Natural killer cell treated with Interleukin-12 subunit alpha and Interleukin-12 subunit beta and Interleukin-15 and Interleukin-18, amount 100 ng/mL, for 72 hours (primary cell): ENCODE measurements at places on chromosomes 4 and X.

GRCh38 chr4:54231419-54231767 is 2.3 kb downstream of the PDGFRA start:
- no peak for DNase-seq

GRCh38 chr4:135515295-135515694 is 1313.7 kb upstream of the PABPC4L start:
- no peak for DNase-seq

DNA sequence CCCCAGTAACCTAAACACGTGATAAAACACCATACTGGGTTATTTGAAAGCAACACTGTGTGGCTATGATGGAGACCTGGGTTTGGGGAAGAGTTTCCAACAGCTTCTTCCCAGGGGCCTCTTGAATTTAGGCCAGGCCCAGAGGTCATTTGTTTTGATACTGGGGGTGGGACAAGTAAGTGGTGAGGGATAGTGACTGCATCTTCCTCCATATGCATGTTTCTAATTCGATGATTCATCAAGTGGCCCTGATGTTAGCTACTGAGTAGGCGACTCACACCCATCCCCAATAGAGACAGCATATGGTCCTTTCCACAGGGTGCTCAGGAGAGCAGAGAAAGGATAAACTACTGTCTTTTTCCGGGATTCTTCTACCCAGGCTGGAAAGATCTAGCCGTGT is 2.7 kb downstream of the NDP start:
- DNase-seq: no peak

- DNase-seq: no peak
These were observed 8.1 kb downstream of the POU4F2 start for GRCh38 chr4:146646593-146647325.

- no peak for DNase-seq
These were observed 1393.4 kb upstream of the PCDH7 start for GRCh38 chr4:29326816-29327215.

DNA sequence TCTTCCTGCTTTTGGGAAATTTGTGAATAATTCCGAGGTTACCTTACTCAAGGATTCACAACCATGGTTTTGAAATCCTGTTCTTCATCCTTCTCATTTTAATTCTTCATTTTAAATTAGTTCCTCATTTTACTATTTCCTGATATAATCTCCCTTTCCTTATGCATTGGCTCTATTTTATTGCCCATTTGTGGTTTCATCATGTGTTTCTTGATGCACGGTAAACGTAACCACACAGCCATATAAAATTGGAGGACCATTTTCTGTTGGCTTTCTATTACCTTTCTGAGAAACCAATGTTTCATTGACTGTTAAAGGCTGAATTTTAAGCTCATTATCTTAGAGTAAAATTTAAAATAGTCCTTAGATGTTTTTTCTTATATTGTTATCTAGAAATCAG is 100.3 kb upstream of the NDST4 start:
- DNase-seq: no peak

DNA sequence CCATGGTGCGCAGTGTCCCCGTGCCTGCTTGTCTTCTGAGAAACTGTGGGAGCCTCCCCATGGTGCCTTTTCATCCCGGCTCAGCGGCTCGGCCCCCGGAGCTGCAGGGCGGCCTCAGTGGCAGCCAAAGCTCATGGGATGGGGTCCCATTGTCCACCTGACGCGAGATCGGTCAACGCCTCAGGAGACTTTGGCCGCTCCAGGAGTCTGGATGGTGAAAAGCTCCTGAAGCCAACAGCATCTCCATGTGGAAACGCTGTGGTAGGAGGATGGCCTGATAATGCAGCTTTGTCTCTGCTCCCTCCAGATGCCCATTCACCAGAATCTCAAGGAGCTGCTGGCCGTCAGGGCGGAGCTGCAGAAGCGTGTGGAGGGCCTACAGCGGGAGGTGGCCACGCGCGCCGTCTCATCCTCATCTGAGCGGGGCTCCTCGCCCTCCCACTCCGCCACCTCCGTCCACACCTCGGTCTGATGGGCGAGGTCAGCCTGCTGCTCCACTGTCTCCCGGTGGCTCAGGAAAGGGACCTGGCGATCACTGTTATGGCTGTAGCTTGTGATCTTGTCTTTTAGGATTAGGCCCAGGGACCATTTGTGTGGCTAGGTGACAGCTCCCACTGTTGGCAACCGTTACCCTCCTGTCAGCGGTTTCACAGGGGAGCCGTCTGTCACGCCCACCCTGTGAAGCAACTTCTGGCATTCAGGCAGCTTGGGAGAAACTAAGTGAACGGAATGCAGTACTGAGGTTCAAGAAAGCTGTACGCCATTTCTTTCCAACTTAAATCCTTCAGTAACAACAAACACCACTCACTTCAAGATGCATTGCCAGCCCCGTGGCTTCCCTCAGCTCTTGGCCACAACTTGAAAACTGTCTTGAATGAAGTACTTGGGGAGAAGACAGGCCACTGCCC is 69.3 kb downstream of the MTMR1 start:
- no peak for DNase-seq

- no peak for DNase-seq
These were observed 13.4 kb upstream of the RNF175 start for GRCh38 chr4:153773236-153773690.

DNA sequence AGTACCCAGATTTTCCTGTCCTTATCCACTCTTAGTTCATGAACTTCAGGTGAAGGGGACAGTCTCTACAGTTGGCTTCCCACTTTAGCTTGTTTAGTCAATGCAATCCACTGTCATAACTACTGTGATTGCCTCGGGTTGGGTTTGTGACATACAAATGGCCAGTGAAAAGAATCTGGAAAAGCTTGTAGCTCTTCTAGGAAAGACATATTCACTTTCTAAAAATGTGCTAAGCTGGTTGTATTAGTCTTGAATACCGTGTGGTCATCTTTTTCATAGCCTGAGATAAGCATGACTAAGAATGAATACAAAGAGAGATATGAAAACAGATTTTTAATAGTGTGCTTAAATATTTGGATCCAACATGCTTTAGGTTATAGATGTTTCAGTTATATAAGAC is 1443.5 kb upstream of the IGFBP7 start:
- DNase-seq: no peak

DNA sequence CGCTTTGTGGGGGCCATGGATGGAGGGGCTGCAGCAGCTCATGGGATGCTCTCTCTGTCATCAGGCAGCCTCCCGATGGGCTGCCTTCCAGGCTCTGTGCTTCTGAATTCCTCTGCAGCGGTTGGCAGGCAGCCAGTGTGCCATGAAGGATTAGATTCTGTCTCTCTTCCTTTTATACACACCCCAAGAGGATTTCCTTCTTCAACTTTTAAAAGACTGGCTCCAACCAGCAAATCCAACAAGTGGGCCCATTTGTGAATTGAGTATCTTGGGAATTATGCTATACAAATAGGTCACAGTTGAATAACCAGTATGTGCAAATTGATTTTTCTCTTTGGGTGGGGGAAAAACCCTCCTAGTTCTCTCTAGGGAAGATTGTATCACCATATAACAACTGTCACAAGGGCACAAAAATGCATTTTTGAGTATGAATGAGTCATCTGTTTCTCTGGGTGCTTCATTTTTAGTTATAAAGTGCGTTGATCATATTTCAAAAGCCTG is 96.8 kb upstream of the FAT1 start:
- DNase-seq: no peak

- DNase-seq: no peak
These were observed 35.4 kb upstream of the CDKL5 start for GRCh38 chrX:18389966-18390365.

- DNase-seq: no peak
These were observed 48.0 kb upstream of the GRXCR1 start for GRCh38 chr4:42844422-42845070.

DNA sequence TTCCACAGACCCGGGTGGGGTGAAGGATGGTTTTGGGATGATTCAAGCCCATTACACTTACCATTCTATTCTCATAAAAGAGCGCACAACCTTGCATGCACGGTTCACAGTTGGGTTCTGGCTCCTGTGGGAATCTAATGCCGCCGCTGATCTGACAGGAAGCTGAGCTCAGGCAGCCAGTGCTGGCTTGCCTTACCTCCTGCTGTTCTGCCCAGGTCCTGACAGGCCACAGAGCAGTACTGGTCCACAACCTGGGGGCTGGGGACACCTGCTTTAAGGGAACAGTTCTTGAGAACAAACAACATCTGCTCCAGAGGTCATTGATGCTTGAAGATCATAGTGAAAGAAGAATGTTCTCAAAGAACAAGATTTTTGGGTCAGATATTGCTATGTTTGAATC is 8.0 kb upstream of the HS3ST1 start:
- DNase-seq: no peak

GRCh38 chrX:7447801-7448499 is 300.0 kb upstream of the PUDP start:
- DNase-seq: no peak

DNA sequence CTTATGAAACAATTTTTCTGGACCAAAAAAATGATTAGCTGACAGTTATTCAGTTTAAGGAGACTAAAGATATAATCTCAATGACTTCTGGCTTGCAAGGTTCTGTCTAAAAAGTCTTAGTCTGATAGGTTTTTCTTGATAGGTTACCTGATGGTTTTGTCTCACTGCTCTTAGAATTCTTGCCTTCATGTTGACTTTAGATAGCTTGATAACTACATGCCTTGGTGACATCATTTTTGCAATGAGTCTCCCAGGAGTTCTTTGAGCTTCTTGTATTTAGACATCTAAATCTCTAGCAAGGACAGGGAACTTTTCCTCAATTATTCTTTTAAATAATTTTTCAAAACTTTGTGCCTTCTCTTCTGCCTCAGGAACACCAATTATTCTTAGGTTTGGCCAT is 1965.3 kb downstream of the ARAP2 start:
- DNase-seq: no peak

- DNase-seq: peak; percentile 58
These were observed 64.7 kb downstream of the NBDY start for GRCh38 chrX:56793521-56794320.

GRCh38 chr4:111849746-111850284 is 295.4 kb upstream of the FAM241A start:
- DNase-seq: no peak

DNA sequence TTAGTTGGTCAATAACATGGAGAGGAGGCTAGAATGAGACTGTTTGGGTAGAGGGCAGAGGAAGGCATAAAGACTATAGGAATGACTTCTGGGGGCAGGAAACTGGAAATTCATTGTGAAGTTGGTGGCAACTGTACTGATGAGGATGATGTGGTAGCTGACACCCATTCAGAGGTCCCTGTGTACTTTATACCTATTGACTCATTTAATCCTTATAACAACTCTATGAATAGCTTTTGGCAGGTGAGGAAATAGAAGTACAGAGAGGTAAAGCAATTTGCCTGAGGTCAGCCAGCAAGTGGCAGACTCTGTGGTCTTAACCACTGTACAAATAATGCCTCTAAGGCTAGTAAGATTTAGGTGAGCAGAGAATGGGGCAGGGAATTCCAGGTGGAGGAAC is 100.1 kb downstream of the GATB start:
- DNase-seq: no peak

DNA sequence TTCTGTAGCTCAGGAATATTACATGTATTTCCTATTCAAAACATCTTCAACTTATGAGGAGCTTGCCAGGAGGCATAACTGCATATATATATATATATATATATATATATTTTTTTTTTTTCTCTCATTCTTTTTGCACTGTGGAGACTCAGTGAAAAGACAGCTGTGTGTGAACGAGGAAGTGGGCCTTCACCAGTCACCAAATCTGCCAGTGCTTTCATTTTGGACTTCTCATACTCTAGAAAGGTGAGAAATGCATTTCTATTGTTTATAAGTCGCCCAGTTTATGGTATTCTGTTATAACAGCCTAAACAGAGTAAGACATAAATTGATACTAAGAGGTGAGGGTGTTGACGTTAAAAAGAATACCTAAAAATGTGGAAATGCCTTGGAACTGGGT is 710.6 kb downstream of the TRAM1L1 start:
- no peak for DNase-seq

GRCh38 chr4:7393601-7394575 is 40.8 kb downstream of the PSAPL1 start:
- peak; percentile 44 for DNase-seq

GRCh38 chrX:153726286-153727122 is 1.8 kb downstream of the ABCD1 start:
- DNase-seq: peak; percentile 67

DNA sequence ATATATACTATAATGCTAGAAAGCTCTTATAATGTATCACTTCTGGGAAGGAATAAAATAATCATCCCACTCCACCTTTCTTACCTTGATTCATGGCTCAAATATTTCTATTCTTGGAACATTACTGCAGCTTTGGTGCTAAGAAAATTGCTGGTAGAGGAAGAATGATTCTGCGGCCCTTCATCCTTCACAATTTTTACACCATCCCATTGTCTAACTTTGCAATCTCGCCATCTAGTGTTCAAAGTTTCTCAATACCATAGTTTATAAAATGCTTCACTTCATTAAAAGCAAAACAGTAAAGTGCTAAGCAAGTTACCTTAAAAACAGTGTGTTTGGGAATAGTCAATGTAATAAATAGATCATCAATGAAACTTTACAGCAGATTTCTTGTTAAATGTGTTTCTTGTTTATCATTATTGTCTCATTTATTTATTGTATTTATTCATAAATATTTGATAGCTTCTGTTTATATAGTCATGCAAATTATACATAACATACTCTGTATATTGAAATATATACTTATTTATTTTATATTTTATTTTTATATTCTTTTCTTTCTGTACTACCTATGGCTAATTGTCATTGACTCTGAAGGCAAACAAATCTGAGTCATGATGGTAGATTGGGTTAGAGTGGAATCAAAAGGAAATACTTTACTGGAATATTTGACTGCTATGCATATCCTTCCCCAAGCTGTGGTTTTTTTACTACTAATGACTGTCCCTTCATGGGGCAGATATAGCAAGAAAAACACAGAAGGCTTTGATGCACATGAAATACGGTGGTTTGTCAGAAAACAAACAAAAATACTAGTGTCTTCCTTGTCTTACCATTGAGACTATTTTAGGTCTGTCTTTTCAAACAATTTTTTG is 390.7 kb downstream of the MAPK10 start:
- DNase-seq: no peak

GRCh38 chr4:1029529-1029928 is 18.1 kb downstream of the FGFRL1 start:
- DNase-seq: no peak

DNA sequence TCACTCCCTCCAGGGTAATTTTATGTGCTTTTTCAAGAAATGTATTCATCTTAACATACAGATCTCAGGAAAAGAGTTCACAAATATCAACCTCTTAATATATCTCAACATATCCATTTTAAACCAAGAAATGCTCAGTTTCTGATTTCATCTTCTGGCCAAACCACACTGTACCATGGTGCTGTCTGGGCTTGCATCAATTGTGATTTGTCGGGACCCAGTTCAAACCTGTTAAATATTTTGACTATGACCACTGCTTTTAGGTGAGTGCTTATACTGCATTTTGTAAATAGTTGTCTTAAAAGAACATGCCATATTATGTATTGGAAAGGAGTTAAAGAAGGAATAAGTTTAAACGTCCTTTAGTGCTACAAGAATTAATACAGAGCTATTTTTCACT is 352.1 kb downstream of the SPOCK3 start:
- no peak for DNase-seq

DNA sequence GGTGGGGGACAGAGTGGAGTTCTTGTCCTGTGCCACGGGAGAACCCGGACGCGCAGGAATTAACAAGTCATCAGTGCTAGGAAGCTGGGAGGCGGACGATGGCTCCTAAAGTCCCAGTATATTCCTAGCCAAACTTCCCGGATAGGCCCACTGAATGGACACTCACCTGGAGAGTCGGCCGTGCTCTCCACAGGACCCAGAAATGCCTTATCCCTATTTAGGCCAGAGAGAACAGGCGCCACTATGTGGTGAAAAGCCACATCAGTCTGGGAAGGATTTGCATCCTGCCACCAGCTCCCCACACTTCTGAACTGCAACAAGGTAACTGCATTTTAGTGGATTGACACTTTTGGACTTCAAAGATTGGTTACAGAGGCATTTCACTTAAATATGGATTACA is 1.1 kb downstream of the CFAP299 start:
- no peak for DNase-seq
